ENCODE measurements at places on chromosomes 6 and 20. TPM values are rescaled to one million over a fixed set of nuclear protein-coding genes. Genes with fewer than 3 reads are reported as not detected.

SYCP2 gene
- 0.47 TPM for total RNA-seq

PGC gene
- not detected for total RNA-seq

OR2J3 gene
- total RNA-seq: not detected

ZC2HC1B gene
- total RNA-seq: not detected

SSTR4 gene
- not detected for total RNA-seq

SIRPA gene
- total RNA-seq: 18.8 TPM

RAMACL gene
- 0.23 TPM for total RNA-seq

TAAR1 gene
- total RNA-seq: not detected

PRPH2 gene
- total RNA-seq: 3.0 TPM

BPIFB2 gene
- not detected for total RNA-seq

AVP gene
- not detected for total RNA-seq

MAN1A1 gene
- total RNA-seq: 59.3 TPM

METTL24 gene
- not detected for total RNA-seq

GFOD1 gene
- 24.2 TPM for total RNA-seq

SMIM26 gene
- 87.6 TPM for total RNA-seq

SPATA25 gene
- total RNA-seq: 1.6 TPM

HLA-DPA1 gene
- 5.1 TPM for total RNA-seq

RAD21L1 gene
- not detected for total RNA-seq

FERMT1 gene
- 3.7 TPM for total RNA-seq

ZKSCAN8 gene
- 12.0 TPM for total RNA-seq

HLA-DRB5 gene
- total RNA-seq: not detected

MLN gene
- total RNA-seq: not detected

XRN2 gene
- total RNA-seq: 57.5 TPM

VSTM2L gene
- total RNA-seq: 8.6 TPM

CNR1 gene
- total RNA-seq: 8.3 TPM

HSPA1B gene
- 110 TPM for total RNA-seq

POU5F1 gene
- total RNA-seq: not detected

PM20D2 gene
- total RNA-seq: 3.8 TPM

CTNNBL1 gene
- total RNA-seq: 16.3 TPM

SLC29A1 gene
- total RNA-seq: 7.9 TPM

AKAP12 gene
- 103 TPM for total RNA-seq

RAB44 gene
- total RNA-seq: not detected

Measured in pericardium fibroblast (primary cell).